ENCODE measurements at places on chromosomes 4 and X.
A peak's percentile ranks its signal among the peaks of the same experiment; 100 is the strongest.

DNA sequence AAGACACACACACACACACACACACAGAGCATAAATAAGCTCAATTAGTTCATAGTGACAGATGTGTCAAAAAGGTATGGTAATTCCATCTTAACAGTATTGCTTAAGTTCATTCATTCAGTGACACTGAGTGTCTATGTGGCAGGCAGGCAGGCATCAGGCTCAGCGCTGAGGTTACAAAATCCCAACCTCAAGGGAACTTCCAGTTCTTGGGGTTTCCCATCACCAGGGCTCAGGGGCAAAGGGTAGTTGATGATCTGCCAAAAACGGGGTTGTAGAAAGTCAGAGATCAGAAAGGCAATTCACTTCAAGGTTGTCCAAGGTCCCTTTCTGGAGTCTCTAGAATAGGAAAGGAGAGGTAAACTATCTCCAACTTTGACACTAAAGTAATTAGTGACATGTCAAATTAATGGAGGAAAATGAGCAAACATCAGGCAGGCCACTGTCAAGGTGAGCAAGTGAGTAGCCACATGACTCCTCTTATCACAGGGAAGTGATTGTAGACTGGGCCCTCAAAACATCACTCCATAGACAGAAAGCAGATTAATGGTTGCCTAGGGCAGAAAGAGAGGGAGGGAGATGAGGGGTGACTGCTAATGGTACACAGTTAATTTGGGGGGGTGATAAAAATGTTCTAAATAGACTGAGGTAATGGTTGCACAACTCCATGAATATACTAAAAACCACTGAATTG is 41.8 kb downstream of the GPC4 start:
- DNase-seq = no peak

DNA sequence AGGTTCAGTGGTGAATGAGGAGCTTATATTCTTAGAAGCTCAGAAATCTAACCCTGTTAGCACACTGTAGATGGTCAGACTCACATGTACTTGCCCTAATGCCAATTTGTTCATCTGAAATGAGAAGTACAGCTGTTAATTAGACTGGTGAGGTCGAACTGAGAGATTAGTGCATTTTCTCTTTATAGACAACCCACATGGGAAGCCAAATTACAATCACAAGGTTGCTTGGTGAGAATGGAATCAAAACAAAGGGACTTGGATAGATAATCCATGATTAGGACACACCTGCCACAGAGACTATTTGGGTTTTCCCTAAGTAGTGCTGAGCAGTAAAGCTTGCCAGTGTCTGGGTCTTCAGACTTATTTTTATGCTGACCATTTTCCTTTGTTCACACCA is 88.3 kb downstream of the POLA1 start:
- DNase-seq = no peak

- DNase-seq = no peak
Observed at GRCh38 chr4:127623797-127624083, 9.0 kb upstream of the INTU start.

GRCh38 chr4:53800741-53801140 is 209.5 kb upstream of the LNX1 start:
- no peak for DNase-seq

DNA sequence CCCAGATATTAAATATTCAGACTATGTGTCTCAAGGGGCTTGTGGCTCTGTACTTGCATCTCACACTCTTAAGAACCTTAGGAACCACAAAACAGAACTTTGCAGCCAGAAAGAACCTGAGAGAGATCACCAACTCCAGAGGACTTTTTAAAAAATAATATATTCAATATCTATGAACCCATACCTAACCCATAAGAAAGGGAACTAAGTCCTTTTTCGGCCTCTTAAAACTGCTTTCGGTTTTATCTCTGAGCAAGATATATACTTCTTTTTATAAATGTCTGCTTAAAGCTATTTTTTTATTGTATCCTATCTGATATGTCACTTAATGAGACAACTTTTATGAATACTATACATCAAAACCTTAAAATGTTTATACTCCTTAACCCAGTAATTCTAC is 10.9 kb downstream of the SMARCA1 start:
- no peak for DNase-seq

DNA sequence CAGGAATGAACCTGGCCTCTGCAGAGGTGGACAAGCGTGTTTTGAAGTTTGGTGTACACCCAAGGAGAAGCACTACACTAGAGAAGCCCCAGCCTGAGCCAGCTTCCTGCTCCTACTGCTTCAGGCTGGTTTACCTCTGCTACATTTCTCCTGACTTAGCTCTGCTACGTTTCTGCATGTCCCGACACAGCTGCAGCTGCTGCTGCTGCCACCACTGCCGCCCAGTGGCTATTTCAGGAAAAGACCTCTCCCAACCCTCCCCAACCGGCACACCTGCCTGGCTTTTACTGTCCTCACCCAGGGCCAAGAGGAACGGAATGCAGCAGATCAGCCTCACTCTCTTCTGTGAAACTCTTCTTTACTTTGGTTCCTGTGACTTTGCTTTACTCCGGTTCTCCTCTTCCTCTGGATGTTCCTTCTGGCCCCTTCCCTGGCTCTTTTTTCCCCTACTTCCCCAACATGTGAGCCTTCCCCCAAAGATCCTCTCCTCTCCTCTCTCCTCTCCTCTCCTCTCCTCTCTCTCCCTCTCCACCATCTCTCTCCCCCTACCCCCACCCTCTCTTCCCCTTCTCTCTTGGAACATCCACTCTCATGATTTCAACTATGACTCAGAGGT is 3.1 kb upstream of the P2RY4 start:
- DNase-seq = no peak

GRCh38 chr4:37322122-37322521 is 77.6 kb downstream of the NWD2 start:
- DNase-seq = no peak

GRCh38 chrX:2767631-2768455 is 16.0 kb downstream of the XG start:
- DNase-seq = no peak

- DNase-seq = no peak
Observed at GRCh38 chr4:8310306-8310705, 40.8 kb downstream of the HTRA3 start.

- no peak for DNase-seq
Observed at GRCh38 chr4:1004071-1004418, 7.4 kb upstream of the FGFRL1 start.

- DNase-seq = peak; percentile 1
Observed at GRCh38 chr4:144174401-144175067, 34.0 kb upstream of the GYPA start.

DNA sequence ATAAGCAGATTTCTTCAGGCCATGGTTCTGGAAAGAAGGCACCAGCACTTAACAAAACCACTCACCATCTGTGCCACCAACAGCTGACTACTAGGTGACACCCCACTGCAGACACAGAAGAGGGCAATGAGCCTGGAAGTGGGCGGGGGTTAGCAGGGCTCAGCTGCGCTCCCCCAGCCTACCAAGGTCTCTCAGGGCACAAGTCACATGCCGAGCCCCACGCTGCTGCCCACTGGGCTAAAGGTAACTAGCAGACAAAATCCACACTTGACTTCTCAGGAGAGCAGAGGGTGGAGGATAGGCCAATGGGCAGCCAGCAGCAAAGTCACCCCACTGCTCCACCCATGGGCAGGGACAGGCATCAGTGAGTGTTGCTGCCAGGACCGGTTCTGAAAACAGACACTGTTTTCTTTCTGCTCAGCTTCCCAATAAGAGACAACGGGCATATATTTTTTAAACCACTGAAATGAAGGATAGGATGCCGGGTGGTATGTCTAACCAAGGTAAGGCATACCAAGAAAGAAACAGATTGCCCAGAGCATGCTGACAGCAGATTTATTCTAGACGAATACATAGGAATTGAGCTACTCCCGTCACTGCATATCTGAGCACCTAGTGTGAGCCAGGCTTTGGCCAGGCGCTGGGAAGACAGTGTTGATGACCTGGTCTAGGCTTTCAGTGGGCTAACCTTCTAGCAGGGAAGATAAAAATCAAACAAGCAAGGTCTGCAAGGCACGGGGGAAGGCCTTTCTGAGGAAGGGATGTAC is 20.1 kb downstream of the ACSL1 start:
- no peak for DNase-seq

DNA sequence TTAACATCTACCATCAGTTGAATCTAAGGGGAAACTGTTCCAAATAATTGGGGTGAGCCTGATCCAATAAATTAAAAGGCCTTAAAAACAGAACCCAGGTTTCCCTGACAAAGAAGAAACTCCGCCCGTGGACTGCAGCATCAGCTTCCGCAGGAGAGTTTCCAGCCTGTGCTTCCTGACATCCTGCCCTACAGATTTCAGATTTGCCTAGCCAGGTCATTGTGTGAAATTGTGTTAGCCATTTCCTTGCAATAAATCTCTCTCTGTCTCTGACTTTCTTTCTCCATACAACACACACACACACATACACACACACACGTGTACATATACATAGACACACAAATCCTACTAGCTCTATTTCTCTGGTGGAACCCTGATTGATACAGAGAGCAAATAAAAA is 48.3 kb upstream of the LCORL start:
- no peak for DNase-seq

DNA sequence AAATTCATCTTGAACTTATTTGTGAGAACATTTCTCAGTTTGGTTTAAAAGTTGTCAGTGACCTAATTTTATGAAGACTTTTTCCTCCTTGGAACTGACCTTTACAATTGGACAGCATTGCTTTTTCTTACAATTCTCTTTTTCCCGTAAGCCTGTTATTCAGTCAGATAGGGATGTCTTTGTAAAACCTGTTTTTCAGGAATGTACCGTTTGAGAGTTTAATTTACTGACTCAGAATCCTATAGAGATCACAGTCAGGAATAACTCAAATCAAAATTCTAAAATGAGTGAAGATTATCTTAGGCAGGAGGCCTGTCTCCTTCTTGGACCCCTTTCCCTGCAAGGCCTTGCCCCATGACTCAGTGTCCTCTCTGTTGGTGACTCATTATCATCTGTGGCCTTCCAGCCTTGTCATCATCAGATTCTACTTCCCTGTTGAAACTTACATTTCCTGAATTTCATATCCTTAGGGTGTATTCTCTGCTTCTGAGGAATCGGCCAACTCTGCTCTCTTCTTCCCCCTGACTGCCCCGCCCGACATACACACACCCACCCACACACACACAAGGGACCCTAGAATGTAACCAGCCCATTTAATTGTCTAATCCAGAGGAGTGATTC is 99.8 kb downstream of the ARHGAP10 start:
- DNase-seq = no peak

GRCh38 chr4:76569706-76570105 is 134.7 kb downstream of the SHROOM3 start:
- no peak for DNase-seq

DNA sequence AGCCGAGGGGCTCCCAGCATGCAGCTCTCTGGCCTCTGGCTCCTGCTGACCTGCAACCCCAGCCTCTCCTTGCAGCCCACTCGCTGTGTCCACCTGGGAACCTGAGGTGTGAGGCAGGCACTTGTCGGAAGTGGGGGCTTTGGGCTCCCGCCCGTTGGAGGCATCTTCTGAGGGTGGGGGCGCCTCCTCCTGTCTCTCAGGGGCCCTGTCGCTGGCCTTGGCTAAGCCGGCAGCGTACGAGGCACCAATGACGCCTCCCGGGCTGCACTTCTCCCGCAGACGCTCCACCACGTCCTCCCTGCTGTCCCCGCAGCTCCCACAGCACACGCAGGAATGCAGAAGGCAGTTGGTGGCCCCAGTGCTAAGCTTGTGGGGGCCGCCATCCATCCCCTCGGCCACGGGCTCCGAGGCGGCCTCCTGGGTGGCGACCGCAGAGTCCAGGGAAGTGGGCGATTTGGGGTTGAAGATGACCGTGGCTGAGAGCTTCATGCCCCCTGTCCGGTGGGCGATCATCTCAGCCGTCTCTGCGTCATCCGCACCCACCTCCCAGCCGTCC is 42.5 kb upstream of the MXD4 start:
- DNase-seq = no peak

DNA sequence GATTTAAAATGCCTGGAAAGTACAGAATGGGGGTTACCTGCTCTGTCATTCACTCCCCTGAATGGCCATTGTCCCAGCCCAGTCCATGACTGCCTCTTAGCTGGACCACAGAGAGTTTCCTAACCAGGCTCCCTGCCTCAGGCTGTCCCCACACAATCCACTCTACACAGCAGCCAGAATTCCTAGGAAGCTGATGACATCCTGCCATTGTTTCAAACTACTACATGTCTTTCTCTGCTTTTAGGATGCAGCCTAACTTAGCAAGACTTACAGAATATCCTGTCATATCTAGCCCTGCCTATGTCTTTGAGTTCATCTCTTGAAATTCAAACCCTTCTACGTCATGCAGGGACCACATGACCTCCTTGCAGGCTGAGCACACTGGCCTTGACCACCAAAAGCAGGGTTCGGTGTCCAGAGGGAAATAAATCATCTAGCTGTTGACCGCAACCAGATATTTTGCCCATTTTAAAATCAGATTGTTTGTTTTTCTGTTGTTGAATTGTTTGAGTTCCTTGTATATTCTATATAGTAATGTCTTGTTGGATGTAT is 16.1 kb upstream of the CRMP1 start:
- no peak for DNase-seq

DNA sequence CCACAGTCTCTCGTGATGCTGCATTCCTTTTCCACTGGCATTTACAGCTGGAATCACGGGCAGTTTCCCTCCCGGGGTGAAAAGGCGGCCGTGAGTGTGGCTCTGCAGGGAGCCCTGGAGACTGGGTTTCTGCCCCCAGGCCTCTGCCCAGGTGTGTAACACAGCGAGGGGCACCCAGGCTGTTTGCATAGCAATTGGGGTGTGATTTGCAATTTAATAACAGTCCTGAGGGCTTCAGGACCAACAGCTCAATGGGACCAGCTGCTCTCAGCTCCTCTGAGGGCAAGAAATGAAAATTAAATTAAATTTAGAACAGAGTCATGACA is 99.0 kb upstream of the SHOX start:
- no peak for DNase-seq

DNA sequence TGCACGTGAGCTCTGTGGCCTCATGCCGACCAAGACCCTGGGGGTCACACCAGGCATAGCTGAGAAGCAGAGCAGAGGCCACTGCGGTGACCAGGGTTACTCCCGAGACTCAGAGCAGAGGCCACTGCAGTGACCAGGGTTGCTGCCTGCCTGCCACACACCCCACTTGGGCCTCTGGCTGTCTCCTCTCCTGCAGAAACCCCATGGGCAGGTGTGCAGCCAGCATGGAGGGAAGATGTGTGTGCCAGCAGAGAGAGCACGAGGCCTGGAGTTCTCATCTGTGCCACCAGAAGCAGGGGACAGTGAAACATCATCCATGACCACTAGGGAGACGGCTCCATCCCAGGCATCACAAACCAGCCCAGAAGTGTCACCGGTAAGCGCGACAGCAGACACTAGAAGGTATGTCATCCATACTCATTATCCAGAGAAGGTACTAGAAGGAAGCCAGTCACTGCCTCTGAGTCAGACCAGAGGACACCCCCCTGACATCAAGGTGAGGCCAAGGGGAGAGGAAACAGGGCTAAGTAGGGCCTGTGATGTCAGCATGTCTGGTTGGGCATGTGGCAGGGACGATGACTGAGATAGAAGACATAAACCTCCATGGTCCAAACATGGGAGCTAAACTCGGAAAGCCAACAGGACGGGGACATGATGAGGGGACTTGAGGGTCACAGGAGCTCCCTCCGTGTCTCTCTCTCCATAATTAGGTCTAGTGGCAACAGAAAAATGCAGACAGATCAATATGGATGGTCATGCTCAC is 24.2 kb upstream of the SPON2 start:
- no peak for DNase-seq

- no peak for DNase-seq
Observed at GRCh38 chr4:102501447-102501696, 213 bp downstream of the NFKB1 start.

GRCh38 chr4:38728631-38729141 is 54.1 kb downstream of the TLR10 start:
- DNase-seq = peak; percentile 24

GRCh38 chr4:8376361-8377102 is 64.0 kb downstream of the ACOX3 start:
- no peak for DNase-seq
